ENCODE measurements at places on chromosomes 2 and 18.
A peak's percentile ranks its signal among the peaks of the same experiment; 100 is the strongest.

- DNase-seq = no peak
These were observed 33.2 kb upstream of the CWC22 start for GRCh38 chr2:180040146-180040925.

- DNase-seq = peak; percentile 35
These were observed 47.4 kb downstream of the ARHGAP15 start for GRCh38 chr2:143176606-143177005.

DNA sequence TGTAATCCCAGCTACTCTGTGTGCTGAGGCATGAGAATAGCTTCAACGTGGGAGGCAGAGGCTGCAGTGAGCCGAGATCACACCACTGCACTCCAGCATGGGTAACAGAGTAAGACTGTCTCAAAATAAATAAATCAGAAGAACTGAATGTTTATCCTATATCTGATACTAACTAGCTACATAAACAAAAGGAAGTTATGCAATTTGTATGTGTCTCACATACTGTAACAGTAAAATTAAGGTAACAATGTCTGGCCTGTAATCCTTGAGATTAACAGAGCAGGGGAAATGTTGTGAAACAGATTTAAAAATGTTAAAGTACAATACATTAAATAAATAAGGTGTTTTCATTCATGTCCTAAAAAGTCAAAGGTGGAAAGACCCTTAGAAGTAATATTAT lies 150.8 kb downstream of the MEMO1 start:
- DNase-seq = no peak

- DNase-seq = no peak
These were observed 86.7 kb downstream of the C18orf54 start for GRCh38 chr18:54444319-54444914.

- DNase-seq = no peak
These were observed 20.6 kb upstream of the CAVIN2 start for GRCh38 chr2:191867507-191867847.

Measured in CD4-positive, alpha-beta T cell treated with Interleukin-4 for 4 hours (primary cell).